ENCODE measurements at places on chromosomes 2 and 18.
A peak's percentile ranks its signal among the peaks of the same experiment; 100 is the strongest.

- no peak for DNase-seq
These were observed 1.5 kb upstream of the PCBP1 start for GRCh38 chr2:70085711-70086277.

DNA sequence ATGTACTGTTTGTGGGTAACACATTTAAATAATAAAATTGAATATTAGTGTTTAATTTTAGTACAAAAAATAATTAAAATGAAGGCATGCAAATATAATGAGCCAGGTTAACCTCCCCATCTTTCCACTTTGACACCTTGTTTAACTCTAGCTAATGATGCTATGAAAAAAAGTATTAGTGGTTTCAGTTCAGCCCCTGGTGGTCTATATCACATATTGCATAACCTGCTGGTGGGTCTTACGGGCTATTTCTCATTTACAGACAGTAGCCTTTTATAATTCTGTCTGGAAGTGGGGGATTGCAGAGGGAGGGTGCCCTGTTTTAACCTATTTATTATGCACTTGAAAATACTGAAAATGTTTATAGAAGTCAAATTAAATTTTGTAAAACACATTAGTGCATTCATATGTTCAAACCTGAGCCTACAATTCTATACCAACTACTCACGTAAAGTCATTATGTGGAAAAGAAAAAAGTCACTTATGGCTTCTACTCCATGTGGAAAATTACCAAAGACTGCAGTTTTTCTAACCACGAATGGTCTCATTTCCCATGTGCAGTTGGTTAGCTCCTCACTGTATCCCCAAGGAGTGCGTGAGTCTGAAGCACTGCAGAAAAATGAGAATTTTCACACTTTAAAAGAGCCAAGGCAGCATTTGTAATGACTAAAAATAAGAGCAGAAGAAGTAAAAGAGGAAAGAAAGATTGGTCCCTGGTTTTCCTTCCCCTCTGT is 381.0 kb downstream of the MTX2 start:
- DNase-seq = no peak

DNA sequence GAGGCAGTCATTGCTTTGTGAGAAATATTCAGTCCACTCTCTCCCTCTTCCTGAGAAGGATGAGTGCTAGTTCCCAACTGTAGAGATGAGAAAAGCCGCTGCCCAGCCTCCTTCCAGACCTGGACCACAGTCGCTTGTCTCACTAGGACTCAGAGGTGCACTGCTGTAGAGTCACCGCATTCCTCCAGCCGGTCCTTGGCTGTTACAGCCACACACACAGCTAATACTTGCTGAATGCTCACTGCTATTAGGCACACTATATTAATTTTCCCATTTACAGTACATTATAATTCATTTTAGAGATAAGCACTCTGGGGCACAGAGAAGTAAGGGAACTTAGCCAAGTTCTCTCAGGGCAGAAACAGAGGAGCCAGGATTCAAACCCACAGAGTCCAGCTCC is 10.0 kb upstream of the FABP1 start:
- no peak for DNase-seq

GRCh38 chr2:120927265-120927628 is 191.6 kb downstream of the GLI2 start:
- no peak for DNase-seq

DNA sequence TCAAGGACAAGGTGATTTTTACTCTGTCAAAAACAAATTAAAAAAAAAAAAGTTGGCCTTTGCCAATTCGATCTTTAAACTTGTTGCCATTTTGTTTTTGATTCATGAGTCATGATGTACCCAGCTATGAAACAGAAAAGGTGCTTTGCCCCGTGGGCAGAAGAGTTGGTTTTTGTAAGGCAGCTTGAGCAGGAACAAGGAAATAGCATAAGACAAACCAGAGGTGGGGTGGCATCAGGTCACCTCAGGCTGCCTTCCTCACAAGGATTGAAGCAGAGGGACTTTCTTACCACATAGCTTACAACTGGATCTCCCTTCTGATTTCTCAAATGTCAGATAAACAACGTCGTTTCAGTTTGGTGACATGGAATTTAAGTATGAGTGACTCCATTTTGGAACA is 123.8 kb downstream of the ARL4C start:
- no peak for DNase-seq

GRCh38 chr2:69092857-69093256 is 79.9 kb downstream of the ANTXR1 start:
- no peak for DNase-seq

DNA sequence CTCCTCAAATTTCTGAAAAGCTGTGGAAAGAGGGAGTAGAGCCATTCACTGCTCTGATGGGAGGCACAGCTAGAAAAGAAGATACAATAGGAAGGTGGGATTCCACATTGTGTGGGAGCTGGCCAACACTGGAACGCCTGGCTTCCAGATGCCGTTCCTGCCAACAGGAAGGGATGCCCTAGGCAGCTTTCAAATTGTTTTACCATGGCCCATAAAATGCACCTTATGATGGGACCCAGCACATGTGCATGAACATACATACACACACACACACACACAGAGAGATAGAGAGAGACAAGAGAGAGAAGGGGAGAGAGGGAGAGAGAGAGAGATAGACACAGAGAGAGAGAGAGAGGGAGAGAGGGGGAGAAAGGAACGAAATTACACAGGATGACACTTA is 86.1 kb upstream of the BZW1 start:
- DNase-seq = no peak

- DNase-seq = no peak
These were observed 477.1 kb downstream of the FBXO15 start for GRCh38 chr18:73670524-73670923.

DNA sequence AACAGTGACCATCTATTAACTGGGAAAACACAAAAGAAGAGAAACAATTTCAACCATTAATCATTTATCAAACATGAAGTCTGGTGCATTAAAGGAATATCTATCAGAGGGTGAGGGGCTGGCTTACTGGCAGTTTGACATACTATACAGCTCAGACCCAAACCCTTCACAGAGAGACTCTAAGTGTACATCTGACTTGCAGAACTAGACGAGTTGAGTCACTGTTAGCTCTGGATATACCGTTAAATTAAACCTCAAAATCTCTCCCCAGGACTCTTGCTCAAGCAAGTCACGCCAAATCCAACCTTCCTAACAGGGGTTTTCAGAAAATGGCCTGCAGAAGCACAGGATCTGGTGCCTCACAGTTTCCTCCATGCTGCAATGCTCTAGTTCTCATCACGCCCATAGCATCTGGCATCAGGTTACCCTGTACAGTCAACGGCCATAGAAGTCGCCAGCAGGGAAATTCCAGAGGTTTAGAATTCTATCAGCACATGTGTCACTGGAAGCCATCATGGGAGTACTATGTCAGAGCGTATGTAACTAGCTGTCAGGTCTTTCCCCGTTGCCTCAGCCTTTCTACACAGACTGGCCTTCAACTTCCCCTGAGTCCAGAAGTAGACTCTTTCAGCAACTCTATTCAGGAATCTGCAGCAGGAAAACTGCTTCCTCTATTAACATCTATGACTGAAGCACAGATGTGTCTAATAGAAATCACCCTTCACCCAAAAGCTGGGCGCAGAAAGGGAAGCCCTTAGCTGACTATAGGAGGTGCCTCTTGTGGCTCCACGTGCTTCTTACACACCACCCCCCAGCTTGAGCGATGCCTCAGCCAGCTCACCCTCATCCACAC is 9.3 kb downstream of the TGOLN2 start:
- no peak for DNase-seq

DNA sequence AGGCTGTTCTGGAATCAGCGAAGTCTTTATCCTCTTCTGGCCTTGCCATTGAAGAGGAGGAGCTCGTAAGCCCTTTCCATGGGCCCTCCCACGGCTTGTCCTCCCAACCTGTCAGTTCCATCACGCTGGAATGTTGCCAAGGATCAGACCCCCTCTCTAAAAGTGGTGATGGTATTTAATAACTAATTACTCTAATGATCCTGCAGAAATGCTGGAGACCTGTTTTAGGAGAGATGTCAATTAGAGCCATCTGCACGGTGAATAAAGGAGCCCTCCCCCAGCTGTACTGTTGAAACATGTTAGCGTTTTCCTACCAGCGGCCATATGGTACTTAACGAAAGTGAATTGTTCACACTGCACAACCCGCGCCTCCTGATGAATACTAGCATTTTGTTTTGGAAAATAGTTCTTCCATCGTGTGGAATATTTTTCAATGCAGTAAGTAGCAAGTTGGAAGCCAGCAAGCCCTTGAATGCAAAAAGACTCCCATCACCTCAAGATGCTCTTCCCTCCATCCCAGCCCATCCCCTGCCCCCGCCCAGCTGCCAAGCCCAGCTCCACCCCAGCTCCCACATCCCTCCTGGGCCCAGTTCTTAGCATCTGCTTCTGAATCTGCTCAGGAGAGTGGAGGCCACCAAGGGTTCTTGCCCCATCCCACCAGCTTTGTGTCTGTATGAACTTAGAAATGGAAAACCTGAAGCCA is 145.4 kb downstream of the KLHL29 start:
- no peak for DNase-seq

- no peak for DNase-seq
These were observed 11.2 kb upstream of the EN1 start for GRCh38 chr2:118858485-118859156.

DNA sequence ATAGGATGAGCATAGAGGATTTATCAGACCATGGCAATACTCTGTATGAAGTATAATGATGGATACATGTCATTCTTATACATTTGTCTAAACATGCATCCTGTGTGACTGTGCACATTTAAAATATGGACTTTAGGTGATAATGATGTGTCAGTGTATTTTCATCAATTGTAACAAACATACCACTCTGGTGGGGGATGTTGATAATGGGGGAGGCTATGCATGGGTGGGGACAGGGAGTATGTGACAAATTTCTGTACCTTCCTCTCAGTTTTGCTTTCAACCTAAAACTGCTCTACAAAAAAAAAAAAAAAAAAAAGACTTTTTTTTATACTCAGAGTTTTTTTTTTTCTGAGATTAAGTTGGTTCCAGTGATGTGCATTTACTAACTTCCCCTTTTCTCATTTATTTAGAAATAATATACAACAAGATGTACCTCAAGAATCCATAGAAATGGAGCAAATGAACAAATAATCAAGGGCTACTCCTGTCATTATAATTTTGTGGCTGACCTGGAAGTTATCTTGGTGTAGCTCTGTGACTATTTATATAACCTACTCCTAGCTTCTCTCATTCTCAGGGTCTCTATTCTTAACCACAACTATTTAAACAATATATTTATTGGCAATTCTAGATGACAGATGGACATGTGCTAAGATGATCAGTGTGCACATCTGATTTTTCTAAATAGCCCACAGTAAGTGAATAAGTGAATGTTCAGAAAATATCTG is 108.9 kb upstream of the ITGA4 start:
- DNase-seq = no peak

DNA sequence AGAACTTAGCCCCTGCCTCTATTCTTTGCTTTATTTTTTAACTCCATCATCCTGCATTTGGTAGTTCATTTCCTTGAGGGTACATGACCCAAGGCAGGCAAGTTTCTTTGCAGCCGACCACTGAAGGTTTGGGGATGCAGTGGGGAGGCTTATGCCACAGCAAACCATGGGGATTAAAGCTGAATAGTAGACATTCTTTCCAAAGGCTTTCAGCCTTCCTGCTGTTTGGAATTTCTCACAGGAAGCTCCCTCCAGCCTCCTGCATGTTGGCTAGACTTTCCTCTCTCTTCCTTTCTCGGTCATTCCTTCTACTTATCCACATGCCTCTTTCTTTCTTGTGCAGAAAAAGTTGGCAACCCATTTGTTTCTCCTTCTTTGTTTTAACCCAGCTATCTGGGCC is 77.3 kb downstream of the SOCS6 start:
- no peak for DNase-seq

DNA sequence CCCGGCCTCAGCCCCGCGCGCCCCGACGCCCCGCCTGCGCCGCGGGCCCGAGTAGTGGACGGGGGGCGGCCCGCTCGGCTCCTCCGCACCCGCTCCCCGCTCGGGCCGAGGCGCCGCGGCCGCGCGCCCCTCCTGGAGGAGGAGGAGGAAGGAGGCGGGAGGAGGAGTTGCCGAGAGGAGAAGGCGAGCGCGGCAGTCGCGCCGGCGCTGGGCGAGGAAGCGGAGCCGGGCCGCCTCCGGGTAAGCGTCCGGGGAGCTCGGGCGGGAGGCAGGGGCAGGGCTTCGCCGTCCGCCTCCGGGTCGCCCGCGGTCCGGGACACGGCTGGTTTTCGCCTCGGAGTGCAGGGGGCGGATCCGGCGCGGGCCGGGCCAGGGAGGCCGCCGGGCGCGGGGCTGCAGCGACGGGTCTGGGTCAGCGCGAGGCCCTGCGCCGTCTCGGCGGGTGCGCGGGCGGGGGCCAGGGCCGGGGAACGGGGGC is at the start of gene SOCS6:
Gene SOCS6 (plus strand): TSS at position 195 of the 478 bp plus-strand sequence. CDS start 35,624 bp downstream, outside the sequence.
- no peak for DNase-seq

- DNase-seq = no peak
These were observed 436.7 kb downstream of the LPIN1 start for GRCh38 chr2:12183032-12183645.

DNA sequence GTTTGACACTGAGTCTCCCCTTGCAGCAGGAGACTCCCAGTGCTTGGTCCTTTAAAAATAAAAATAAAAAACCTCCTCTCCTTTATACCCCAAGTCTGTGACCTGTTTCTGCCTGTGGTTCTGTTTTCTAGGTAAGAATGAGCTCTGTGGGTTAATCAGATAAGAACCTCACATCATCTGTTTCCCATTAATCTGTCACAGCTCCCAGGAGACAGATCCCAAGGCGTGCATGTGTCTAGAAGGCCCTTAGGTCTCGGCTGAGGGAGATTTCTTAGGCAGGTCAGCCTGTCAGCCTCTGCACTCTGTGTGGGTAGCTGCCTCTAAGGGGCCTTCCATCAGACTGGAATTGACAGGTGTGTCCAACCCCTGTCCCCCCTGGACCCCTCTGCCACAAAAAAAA is 80.7 kb downstream of the FHOD3 start:
- no peak for DNase-seq

DNA sequence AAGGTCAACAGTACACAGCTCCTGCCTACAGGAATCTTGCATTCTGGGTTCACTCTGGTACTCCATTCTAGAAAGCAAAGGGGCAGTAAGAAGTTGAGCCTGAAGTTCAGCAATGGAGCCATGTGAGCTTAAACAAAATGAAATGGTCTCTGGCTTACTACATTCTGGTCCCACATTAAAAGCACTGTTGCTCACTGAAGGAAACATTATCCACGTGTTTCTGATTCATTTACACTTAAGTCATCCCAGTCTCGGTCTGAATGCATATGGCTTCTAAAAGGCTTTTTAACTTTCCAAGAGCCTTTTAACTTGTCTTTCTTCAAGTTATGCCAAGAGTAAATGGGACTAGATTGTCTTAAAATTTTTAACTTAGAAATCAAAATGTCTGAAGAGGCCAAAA is 177.8 kb downstream of the LNPK start:
- no peak for DNase-seq

- DNase-seq = no peak
These were observed 7.5 kb downstream of the C2orf49 start for GRCh38 chr2:105344704-105345345.

DNA sequence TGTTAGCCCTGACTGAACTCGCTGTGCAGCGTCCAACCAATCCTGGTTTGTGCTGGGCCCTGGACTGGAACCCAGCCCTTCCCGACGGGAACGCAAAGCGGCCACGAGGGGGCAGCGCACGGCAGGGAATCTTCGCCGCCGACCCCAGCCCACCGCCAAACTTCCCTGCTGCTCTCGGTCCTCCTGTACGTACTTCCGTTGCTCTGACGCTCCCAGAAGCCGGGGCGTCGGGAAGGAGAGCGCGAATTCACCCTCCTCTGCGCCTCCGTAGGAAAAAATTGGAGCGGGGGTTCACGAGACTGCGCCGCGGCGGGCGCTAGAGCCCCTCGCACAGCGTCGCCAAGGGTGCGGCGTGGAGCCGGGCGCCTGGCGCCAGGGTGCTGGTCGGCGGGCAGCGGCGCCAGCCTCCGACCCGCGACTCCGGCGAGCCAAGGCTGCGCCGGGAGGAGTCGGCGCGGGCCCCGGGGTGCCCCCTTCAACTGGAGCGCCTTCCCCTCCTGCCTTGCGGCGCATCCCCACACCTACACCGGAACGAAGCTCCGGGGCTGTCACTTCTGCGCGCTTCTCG is 873 bp upstream of the SH3RF3 start:
- peak; percentile 83 for DNase-seq
